LHCN-M2 (cell line): ENCODE measurements at places on chromosomes 2 and 18. TPM values are rescaled to one million over a fixed set of nuclear protein-coding genes. Genes with fewer than 3 reads are reported as not detected.

DNA sequence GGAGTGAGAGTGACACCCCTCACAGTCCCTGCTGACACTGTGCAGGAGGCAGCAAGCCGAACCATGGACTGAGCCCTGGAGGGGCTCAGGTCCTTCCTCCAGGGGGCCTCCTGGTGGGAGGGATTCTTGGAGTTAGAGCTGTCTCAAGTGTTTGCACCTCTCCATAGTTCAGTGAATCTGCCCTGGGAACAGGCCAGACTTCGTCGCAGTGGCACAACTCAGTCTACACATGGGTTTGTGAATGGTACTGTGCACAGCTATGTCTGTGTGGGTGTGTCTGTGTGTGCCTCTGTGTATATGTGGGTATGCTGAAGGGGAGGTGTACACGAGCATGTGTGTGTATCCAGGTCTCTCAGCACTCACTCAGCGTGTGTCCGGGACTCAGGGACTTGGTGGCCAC lies 36.4 kb downstream of the PAX8 start:
- no peak for DNase-seq

The NMUR1 gene
- total RNA-seq, result not detected in 2 replicates

DNA sequence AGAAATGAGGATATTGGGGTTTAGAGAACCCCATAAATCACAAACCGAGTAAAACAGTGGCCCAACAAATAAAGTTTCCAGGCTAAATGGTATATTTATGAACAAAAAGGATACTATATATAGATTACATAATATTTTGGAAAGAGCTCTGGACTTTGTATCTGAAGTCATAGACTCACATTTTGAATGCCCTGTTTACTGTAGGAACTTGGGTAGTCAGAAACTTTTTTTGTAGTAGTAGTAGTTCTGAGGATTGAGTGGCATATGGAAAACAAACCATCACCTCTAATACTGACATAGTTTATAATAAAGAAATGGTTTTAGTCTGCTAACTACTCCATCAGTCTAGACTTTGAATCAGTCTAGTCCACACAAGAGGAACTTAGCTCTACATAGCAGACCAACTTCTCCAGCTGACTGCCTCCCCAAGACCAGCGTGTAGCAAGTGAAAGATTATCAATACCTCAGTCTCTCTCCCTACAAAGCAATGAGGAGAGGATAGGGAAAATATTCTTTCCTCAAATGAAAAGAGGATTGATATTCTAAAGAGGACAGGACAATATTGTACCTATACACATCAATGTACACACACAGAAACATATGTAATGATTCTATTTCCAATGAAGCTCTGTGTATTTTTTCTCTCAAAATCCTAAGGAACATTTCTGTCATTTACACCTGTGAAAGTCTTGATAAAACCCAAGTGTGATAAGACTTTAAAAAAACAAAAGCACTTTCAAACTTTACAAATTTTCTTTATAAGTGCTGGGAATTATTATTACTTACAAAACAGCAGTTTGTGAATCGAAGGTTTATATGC lies 184.9 kb upstream of the MAP2 start:
- DNase-seq, result no peak

DNA sequence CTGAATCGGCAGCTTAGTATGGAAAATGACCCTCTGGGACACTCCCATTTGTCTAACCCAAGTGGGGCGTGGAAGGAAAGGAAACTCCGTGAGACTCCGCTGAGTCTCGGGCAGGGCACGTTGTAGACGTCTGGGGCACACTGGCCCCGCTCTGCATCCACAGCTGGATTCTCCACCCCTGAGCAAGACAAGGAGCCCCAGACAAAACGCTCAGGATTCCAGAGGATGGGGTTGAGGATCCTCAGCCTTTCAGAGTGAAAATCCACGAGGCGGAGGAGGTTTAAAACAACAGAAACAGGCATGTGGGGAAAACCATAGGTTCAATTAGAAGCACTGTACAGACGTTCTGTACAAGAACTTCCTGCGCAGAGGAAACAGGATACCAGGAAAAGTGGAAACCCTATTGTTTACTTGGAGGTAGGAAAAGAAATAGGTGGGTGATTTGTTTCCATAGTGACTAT lies 124.9 kb upstream of the ZNF236 start:
- DNase-seq, result no peak

The FBLN7 gene
- total RNA-seq, result 4.4 and 5.1 TPM in 2 replicates

DNA sequence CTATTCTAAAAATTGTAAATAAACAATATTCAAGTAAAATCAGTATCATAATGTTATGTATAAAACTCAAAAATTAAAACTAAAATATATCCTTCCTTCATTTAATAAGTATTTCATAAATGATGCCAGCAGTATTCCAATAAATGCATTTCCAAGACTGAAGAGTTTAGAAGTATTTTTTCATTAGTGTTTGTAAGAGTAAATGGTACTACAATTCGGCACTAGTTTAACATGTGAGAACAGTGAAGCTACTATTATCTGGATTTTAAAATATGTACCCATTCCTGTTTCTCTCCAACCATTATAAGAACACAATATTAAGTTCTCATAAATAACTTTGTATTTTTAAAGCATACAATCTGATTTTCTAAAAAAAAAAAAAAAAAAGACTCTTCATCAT lies 3.3 kb downstream of the BAZ2B start:
- no peak for DNase-seq

- DNase-seq, result no peak
Measured at GRCh38 chr2:168929031-168929430, 27.9 kb downstream of the G6PC2 start.

DNA sequence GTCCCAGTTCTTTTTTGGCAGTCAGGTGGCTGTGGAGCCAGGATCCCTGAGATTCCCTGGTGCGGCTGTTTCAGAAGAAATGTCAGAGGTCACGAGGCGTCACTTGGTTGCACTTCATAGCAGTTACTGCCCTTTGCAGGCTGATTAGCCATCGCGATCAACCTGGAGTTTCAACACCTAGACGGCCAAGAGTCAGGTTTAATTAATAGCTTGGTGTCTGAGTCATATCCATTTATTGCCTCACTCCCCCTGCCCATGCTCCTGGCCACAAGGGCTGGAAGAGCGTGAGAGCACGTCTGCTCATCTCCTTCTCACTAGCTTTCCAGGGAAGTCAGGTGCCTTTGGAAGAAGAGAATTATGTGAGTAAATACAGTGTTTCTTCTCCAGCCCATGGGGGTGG lies 552.3 kb downstream of the TSN start:
- DNase-seq, result no peak

The PIK3C3 gene
- total RNA-seq, result 30.3 and 32.5 TPM in 2 replicates

The SCN2A gene
- total RNA-seq, result 1.3 and 2.3 TPM in 2 replicates

- DNase-seq, result no peak
Measured at GRCh38 chr2:112618383-112618782, 27.4 kb upstream of the SLC20A1 start.

- DNase-seq, result no peak
Measured at GRCh38 chr18:47160256-47160655, 10.0 kb upstream of the HDHD2 start.

DNA sequence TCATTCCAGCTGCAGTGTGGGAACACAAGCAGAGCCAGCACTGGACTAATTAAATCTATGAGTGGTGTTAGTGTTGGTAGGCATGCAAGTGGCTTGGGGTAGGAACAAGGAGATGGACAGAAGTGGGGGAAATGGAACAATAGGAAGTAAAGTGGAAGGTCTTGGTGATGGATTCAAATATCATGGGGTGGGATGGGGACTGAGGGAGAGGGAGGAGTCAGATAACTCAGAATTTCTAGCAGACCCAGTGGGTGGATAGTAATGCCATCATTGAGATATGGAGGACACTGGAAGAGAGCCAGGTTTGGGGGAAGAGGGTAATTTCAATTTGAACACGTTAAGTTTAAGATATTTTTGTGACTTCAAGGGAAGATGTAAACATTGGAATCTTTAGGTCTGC lies 2.9 kb upstream of the LNPK start:
- DNase-seq, result no peak

The SPHKAP gene
- not detected in 2 replicates for total RNA-seq

GRCh38 chr18:38886861-38887670 lies 1321.5 kb upstream of the CELF4 start:
- no peak for DNase-seq

The IL36G gene
- not detected in 2 replicates for total RNA-seq

The LOXHD1 gene
- not detected in 2 replicates for total RNA-seq

DNA sequence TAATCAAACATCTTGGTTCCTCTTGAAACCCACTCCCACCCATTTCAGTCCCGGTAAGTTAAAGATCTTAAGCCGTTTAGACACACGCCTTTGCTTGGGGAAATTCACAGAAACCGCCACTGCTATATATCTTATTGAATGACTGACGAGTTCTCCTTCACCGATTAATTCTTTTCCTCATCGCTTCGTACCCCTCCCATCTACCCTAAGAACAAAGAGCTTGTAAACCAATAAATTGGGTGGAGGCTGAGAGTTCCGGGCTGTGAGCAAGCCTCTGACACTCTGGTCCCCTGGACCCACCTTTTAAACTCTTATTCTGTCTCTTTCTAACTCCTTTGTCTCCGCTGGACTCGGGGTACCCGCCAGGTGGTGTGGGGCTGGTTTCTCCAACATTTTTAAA lies 30.6 kb downstream of the TMEM131 start:
- DNase-seq, result no peak

DNA sequence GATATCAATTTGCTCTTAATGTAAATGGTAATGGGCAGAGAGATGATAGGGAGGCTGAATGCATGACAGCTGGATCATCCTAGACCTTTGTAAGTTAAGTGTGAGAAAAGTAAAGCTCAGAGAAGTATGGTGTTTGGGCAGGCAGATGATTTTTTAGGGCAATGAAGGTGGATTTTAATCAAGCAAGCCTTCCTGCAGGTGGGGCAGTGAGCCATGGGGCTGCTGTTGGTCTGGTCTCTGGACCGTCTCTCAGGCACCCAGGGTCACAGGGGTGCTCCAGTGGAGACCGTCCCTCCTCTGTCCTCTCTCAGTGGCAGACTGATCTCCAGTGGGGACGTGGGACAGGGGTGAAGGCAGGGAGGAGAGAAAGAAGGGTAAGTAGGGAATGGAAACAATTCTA lies 69.8 kb upstream of the STK17B start:
- DNase-seq, result no peak

DNA sequence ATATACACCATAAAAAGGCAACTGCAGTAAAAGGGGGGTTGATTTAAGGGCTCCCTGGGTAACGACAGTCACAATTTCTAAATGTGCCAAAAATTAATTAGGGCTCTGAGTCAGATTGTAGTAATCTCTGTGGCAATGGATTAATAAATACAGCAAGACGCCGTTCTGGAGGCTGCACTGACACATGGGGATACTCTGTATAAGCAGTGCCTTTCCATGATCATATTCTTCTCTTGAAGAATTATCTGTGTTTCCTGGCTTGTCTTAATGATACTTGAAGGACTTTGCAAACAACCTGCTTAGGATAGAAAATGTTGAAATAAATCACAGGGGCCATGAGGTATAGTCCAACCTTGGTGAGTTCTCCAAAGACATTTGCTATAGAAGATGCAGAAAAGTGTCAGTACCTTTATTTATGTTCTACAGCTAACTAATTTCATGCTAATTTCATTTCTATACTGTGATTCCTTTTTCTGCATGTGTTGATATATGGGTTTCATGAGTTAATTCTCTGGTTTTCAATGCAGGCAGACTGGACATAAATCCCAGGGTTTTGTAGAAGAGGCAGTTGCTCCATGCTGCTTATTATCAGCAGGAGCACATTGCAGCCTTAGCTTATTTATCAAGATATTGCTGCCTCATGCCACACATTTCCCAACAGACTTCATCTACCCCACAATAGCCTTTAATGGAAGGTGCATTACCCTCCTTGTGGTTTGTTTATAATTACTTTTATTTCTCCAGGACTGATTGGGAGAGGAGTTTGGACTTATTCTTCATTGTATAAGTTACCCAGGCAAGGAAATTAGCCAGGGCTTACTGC lies 54.8 kb downstream of the HNMT start:
- no peak for DNase-seq

The MROH2A gene
- not detected in 2 replicates for total RNA-seq

DNA sequence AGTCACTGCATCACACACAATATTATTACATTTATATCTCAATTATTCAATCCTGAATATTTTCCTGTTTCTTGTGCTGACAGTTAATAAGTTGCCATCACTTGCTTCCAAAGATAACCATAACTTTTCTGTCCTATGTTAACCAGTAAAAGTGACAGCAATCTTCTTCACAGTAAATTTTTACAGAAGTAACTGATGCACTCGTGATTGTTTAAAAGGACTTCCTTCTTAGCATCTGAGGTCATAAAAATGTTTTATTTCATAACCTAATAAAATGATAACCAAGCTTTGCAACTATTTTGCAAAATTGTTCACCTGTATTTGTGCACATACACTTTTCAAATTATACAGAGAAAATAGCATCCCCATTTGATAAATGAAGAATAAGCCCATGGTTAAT lies 20.6 kb upstream of the ANKRD62 start:
- DNase-seq, result no peak

- no peak for DNase-seq
Measured at GRCh38 chr2:158112992-158113391, 11.3 kb downstream of the UPP2 start.

DNA sequence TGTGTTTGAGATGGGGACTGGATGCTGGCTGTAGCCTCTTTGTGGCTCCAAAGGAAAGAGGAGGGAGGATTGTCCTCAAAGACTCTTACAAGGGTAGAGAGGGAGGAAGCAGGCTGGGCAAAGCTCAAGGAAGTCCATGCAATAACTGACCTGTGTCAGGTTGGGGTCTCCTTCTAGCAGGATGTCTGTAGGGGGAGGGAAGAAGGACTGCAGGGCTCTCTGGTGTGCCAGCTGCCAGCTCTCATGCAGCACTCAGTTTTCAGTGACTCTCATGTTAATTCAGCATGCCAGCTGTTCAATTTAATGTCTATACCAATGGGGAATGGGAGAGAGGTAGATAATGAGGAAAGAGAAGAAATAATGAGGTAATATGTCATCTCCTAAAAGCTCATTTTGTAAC lies 85.3 kb upstream of the RANBP2 start:
- DNase-seq, result no peak

- no peak for DNase-seq
Measured at GRCh38 chr2:77642339-77642738, 120.2 kb upstream of the LRRTM4 start.

The AKAIN1 gene
- not detected in 2 replicates for total RNA-seq

- DNase-seq, result peak; percentile 50
Measured at GRCh38 chr18:11488175-11488574, 121.2 kb upstream of the SLC35G4 start.

The SLC16A14 gene
- total RNA-seq, result 0.11 TPM in 1 of 2 replicates, not detected in the other

DNA sequence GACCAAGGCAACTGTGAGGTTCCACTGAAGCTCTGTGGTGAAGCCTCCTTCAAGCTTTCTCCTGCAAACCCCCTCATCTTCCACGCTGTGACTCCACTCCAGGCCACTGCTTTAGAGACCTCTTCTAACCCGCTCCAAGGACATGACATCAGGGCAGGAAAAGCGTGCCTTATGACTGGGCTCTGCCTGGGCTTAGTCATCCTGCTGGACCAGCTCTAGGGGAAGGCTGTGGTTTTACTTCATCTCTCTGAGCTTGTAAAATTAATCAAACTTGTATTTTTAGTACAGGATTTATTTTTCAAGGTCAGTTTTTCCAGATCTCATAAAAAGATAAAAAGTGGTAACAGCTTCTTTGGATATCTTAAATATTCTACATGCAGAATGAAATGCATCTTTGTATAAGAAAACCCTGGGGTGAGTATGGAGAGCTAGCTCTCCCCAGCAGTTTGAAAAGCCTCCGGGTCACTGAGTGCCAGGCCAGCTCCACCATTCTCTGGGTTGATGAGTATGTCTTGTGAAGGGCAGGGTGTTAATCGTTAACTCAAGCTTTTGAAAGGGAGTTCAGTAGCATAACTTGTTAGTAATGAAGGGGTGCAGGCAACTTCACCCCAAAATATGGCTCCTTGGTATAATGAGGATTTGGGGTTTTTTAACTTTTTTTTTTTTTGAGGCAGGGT lies 33.1 kb upstream of the YPEL5 start:
- peak; percentile 85 for DNase-seq

GRCh38 chr2:37585982-37586621 lies 85.3 kb downstream of the CDC42EP3 start:
- DNase-seq, result peak; percentile 96
